Stimulated activated naive CD4-positive, alpha-beta T cell treated with Interleukin-2 at 50 U/mL for 16 hours (primary cell): ENCODE measurements at places on chromosomes 12 and 14.

GRCh38 chr12:12378616-12379015, 21.7 kb downstream of the BORCS5 start:
- DNase-seq: no peak

- no peak for DNase-seq
Observed at GRCh38 chr14:54760866-54761575, 141.6 kb downstream of the GCH1 start.

DNA sequence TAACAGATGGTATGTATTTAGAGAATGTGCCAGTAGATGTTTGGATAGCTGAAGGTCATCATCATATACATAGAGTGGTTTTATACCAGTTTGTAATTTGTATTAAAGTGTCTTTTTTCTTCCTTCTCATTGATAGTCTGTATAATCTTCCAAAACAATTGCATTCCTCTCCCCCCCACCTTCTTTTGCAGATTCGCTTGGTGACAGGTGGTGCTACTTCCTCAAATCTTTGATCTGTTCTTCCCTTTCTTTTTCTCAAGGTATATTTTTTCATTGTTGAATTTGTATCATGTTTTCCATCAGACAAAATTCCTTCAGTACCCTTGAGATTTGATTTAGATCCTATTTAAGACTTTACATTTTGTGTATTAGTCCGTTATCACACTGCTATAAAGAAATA, 15.0 kb downstream of the TBC1D15 start:
- no peak for DNase-seq

GRCh38 chr14:105414456-105415371, 4.9 kb upstream of the MTA1 start:
- peak; percentile 62 for DNase-seq

DNA sequence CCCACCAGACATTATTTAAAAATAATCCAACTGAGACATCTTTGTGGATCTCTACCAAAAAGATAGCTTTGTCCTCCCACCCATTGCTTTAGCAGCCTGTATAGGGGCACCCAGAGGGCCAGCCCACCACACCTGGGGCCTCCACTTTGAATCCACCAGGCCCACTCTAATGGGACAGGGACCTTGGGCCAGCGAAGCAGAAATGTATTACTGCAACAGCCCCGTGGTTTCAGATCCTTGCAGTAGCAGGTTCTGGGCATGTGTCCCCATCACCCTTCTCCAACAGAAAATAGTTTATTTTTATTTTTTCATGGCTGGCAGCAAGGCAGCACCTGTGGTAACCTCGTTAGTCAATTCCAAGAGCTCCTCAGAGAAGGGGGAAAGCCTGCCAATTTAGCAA, 218.4 kb downstream of the ZFP36L1 start:
- no peak for DNase-seq

DNA sequence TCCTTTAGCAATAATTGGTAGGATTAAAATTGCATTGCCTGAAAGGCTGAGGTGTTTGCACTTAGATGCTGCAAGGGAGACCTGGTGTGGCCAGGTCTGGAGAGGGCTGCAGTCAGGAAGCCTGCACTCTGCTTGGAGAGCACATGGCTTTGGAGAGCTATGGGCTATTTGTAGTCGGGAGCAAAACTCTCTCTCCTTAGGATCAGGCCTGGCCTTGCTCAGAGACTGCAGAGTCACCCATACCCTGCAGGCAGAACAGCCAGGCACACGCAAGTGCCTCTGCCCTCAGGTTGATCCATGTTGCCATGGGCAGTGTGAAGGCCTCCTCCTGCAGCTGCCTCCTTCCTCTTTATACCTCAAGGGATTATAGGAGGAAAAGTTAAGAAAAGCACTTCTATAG, 26.8 kb downstream of the CKB start:
- no peak for DNase-seq

DNA sequence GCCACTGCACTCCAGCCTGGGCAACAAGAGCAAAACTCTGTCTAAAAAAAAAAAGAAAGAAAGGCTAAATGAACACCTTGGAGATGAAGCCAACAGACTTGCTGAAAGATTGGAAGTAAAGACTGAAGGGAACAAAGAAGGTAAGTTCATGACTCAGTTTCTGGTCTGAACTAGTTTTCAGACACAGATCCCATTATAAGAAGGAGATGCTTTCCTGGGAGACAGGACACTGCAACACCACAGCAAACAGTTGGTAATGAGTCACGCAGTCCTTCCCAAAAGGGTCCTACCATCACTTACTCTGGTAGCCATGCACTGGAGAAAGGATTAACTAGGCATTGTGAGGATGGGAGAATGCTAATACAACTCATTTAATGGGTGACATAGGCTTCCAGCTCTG, 97.2 kb downstream of the SSPN start:
- no peak for DNase-seq

GRCh38 chr12:2486796-2487195, 308.0 kb upstream of the FKBP4 start:
- no peak for DNase-seq

- no peak for DNase-seq
Observed at GRCh38 chr12:66066137-66066928, 64.2 kb downstream of the LLPH start.

GRCh38 chr14:103402695-103403094, 17.5 kb downstream of the MARK3 start:
- no peak for DNase-seq

DNA sequence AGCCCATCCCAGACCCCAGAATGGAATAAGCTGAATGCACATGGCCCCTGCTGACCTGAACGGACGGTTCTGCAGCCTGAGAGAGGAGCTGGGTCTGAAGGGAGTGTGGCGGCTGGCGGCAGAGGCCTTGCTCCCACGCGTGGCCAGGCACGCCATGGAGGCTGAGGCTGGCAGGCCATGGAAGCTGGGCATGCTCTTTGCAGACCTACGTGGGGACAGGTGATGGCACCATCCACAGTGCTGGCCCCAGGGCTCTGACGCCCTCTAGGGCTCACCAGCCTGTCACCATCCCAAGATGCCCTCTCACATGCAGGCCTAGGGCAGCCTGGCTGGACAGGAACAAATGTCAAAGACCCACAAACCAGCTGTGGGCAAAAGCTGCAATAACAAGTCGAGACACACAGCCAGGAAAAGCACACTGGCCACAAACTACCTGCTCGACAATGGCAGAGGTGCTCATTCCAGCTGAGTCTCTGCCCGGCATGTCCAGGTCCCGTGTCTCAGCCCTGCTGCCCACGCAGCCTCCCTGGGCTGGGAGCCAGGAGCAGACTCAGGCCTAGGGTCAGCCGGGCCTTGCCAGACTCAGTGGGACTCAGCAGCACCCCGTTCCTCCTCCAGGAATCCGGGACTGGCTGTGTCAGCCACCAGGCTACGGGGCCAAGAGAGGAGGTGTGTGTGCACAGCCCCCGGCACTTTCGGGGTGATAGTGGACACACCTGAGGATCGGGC, 19.7 kb downstream of the BTBD6 start:
- DNase-seq: no peak

GRCh38 chr14:42944284-42944683, 1337.6 kb downstream of the LRFN5 start:
- DNase-seq: no peak

DNA sequence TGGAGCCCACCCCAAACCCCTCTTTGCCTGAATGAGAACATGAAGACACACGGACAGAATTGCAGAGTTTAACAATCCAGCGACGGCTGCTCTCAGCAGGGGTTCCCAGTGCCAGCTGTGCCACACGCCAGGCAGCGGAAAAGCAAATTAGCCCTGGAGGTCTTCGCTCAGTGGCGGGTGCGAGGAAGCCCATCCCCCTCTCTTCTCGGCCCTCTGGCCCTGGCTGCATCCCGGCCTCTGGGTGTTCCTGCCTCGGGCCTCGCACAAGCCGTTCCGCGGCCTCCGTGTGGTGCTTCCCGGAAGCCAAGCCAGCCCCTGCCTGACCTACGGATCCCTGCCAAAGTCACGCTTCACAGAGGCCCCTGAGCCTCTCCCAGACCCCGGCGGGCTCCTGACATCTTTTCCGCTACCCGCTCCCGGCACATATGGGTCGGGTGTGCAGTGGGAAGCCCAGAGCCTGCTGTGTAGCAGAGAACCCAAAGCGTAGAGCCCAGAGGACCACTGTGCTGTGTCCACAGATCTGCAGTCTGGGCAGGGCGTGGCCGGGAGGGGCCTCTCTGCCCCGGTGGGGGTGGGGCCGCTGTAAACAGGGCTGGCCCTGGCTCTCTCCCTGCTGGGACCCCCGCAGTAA, 70.7 kb upstream of the GALNT9 start:
- no peak for DNase-seq

GRCh38 chr12:31471051-31471450, 119.9 kb downstream of the DENND5B start:
- DNase-seq: no peak

DNA sequence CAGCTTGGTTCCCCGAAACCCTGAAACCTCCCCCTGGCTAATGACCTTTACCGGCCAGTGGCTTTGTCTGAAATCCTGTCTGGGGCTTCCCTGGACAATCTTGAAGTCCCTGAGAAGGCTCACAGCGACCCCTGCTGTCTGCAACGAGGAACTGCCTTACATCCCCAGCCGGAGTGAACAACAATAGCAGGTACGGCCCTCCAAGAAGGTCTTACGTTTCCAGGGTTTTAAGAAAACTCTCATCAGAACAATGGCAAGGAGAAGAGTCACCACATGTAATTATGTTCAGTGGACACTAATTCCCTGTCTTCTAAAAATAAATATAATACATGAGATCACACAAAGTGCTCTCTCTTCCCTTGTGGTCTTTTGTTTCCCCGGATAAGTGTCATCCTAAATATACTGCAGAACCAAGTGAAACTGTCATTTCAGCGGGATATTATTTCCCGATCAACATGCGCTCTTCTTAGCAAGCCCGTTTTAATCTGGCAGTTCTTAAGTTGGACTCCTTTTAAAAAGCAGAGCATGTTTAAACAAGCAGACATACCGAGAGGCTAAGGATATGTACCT, 53.3 kb downstream of the RBM19 start:
- DNase-seq: peak; percentile 45

DNA sequence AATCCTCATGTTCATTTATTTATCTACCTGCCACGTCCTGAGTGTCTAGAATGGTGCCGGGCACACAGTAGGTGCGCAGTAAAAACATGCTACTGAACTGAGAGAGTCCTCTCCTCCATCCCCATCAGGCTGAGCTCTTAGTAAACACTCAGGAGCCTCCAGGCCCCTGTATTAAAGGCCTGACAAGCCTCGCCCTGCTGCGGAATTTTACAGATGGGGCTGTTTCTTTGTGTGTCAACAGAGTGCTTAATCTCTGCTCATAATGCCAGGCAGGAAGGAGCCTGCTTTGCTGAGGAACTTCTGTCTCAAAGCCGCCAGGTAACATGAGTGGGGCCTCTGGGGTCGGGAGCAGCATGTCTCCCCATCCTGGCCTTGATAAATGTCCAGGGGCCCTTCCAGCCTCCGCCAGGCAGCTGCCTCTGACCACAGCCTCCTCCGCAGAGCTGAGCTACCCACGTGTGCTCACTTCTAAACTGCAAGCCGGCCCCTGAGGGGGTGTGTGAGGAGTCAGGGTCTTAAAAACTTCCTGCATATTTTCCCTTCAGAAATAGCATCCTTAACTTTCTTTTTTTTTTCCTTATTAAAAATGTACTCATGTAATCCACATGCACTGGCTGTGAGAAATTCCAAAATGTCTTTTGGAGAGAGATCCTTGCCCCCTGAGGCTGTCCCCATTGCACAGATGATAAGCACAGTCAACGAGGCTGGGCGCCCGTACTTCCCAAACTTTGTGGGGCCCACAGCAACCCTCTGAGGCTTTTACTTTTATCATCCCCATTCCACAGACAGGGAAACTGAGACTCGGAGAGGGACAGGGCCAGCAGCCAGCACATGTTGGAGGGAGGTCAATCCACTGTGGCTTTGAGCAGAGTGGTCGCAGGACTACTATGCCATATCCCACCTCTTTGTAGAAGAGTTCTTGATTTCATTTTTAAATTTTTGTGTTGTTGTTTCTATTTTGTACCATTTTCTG, 116.0 kb upstream of the NCOR2 start:
- DNase-seq: no peak

DNA sequence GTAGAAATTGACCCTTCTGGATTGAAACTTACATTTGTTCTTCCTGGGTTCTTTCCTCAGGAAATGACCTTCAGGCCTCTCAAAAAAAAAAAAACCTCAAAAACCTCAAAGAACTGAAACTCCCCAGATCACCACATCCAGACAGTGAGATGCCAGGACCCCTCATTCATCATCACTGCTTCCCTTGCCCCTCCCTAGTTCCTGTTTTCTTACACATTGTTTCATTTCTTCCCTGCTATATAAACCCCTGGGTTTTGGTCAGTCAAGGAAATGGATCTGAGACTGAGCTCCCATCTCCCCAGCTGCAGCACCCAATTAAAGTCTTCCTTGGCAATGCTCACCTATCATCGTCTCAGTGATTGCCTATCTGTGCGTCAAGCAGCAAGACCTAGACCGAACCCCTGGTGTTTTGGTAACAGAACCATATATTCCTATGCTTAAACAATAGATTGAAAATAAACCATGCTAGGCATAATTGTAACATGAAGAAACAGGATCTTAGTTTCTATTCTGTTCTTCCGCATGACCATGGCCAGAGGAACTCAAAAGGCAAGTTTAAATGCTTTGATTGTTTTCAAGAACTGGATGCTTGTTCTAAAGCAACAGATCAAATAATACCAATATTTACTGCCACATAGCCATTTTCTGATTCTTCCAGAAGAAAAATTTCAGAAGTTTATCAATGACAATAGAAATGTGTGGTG, 108.0 kb upstream of the MAX start:
- no peak for DNase-seq

DNA sequence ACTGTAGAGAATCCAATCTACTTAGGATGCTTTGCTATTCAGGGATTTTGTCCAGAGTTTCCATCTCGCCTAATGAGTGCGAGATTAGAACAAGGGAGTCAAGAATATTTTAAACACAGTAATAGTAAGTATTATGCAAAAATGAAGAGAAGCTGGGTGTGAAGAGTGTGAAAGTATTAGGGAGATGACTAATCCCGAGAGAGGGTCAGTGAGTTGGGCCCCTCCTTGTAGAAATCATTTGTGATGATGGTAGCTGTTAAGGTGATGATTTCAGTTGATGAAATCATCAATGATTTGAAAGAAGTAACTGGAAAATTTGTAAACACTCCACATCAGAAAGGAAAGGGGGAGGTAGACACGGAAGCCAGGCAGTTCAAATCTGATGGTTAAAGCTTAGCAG, 478.9 kb upstream of the MGAT4C start:
- DNase-seq: no peak

DNA sequence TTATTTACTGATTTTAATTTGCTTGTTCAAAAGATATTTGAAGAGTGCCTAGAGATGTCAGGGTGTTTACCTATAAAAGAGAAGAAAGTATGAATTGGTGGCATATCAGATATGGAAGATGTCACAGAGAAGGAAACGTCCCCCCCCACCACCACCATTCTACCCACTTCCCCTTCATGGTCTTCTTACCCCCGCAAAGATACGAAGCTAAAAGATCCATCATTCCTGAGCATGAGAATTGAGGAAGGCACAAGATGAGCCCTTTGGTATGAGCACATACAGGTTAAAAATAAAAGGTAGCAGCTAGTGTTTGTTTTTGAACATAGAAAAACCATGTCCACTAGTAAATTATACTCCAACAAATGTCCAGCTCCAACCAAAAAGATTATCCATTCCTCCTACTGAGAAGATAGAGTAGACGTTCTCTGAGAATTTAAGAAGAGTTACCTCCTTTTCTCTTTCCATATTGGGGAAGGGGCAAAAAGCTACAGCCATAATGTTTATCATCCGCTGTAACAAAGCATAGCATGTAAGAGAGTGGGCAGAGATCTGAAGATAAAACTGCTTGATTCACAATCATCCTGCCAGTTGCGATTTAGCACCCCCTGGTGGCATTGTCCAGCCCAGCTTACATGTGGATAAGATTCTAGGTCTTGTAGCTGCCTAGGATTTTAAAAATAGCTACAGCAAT, 29.1 kb downstream of the NFYB start:
- DNase-seq: peak; percentile 83
